Hepatocyte (in vitro differentiated cells): ENCODE measurements at places on chromosomes 11 and 22. TPM values are rescaled to one million over a fixed set of nuclear protein-coding genes. Genes with fewer than 3 reads are reported as not detected.
A peak's percentile ranks its signal among the peaks of the same experiment; 100 is the strongest.

- DNase-seq, result no peak
Observed at GRCh38 chr11:28584992-28585391, 476.8 kb downstream of the METTL15 start.

GRCh38 chr11:35334385-35335090 lies 84.8 kb downstream of the SLC1A2 start:
- peak; percentile 21 for DNase-seq

DNA sequence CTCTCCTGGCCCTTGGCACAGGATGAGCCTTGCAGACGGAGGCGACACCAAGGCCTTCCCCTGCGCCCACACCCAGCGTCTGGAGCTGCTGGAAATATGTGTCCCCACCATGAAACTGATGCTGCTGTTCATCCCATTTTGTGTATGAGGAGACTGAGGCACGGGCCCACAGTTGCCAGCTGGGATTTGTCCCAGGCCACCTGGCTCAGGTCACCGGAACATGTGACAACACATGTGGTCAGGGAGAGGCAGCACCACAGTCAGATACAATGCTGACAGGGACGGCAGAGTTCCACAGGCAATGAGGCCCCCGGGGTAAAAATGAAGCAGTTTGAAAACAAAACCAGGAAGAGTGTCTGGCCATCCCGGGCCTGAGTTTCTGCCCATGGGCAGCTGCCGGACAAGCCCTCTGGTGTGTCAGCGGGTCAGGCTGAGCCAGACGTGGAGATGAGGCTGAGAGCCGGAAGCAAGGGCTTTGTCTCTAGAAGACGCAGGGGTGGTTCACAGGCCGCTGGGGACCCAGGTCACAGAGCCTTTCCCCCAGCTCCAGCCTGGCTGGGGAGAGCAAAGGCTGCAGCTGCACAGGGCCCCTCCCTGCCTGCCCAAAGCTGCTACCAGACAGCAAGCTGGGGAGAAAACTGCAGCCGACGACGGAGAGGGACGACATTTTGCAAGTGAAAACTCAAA lies 80.7 kb downstream of the CDKN1C start:
- DNase-seq, result no peak

DNA sequence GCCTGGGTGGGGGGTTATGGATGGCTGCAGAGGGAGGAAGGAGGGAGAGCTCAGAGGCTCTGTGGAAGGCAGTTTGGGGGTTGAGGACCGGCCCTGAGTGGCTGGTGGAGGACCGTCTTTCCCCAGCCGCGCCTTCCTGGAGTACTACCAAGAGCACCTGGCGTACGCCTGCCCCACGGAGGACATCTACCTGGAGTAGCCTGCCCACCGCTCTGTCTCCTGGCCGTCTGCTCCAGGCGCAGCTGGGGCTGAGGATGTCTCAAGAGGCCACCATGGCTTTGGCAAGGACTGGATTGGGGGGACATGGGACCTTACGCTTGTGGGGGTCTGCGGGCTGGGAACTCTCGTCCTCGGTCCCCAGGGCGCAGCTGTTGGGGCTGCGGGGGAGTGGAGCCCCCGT lies 10.0 kb downstream of the MAPK8IP2 start:
- no peak for DNase-seq

The NLRP14 gene
- not detected in 2 replicates for polyA plus RNA-seq

The MYBPC3 gene
- polyA plus RNA-seq, result 0.51 and 0.75 TPM in 2 replicates

The OR4D9 gene
- polyA plus RNA-seq, result not detected in 2 replicates

The RTN4RL2 gene
- 5.8 and 10.6 TPM in 2 replicates for polyA plus RNA-seq

The TSGA10IP gene
- not detected in 2 replicates for polyA plus RNA-seq
